ENCODE measurements at places on chromosomes 13 and 19.

DNA sequence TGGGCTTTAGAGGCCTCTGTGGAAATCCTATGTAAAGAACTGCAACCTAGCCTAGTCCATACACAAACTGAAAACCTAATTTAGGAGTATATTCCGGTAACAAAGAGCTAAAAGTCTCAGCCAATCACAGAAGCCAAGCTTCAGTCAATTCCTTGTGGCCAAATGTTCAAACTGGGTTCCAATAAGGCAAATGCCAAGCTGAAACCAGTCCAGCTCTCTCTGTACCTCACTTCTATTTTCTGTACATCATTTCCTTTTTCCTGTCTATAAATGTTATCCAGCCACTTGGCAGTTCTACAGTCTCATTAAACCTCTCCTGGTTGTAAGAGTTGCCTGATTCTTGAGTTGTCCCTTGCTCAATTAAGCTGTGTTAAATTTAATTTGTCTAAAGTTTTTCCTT is 31.7 kb upstream of the UBL3 start:
- DNase-seq: no peak

DNA sequence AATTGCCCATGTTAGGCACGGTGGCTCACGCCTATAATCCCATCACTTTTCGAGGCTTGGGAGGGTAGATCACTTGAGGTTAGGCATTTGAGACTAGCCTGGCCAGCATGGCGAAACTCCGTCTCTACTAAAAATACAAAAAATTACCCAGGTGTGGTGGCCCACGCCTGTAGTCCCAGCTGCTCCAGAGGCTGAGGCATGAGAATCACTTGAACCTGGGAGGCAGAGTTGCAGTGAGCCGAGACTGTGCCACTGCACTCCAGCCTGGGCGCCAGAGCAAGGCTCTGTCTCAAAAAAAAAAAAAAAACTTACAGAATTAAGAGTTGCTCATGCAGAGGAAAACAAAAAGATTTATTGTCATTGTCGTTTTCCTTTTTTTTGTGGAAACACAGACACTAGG is 3.4 kb upstream of the PSMC4 start:
- DNase-seq: no peak

DNA sequence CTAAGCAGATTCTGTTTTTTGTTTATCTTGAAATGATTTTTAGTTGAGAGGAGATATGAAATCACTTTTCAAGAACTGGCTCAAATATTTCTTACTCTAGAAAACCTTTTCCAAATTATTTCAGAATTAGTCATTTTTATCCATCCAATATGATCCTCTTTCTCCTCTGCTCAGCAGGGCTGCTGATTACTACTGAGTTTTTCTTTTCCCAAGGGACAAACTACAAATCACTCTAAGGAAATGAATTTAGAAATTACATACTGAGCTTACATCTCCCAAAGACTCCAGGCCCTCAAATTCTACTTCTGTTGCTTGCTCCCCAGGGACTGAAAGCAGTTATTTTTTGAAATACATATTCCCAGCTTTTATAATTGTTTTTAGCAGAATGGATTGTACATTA is 87.4 kb upstream of the UFM1 start:
- DNase-seq: no peak

DNA sequence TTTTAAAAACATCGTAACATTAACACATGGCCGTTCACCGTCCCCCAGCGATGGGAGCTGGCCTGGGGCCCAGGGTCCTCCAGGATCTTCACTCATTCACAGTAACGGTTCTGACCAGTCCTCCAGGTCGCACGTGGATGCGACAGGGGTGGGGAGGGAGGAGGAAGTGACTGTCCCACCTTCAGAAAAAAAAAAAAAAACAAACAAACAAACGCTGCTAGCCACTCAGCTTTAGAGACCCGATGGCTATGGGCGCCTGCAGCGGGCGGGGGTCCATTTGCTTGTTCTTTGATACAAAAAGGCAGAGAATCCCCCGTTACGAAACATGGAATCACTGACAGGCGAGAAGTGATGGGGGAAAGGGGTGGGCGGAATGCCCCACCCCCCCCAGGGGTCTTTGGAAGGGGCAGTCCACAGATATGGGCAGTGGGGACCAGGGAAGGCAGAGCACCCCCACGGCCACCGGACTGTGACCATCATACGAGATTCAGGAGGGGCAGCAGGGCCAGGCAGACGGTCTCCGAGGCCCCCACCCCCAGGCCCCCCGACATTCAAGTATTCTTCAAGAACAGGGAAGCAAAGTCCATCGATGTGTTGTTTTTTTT is 13.3 kb downstream of the MKNK2 start:
- no peak for DNase-seq

- peak; percentile 14 for DNase-seq
Measured at GRCh38 chr19:2475018-2475701, 767 bp upstream of the GADD45B start.

DNA sequence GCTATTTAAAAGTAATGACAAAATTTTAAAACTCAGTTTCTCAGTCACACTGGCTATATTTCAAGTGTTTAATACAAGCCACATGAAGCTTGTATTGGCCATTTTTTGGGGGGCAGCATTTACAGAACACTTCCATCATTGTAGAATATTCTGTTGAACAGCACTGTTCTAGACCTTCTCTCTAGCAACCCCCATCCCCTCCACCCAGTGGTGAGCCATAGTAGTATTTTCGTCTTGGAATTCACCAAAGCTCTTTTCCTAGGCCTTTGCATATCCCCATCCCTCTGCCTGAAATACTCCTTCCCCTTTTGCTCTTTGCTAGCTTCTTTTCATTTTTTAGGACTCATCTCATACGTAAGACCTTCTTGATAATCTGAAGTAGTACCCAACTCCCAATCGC is 99.5 kb downstream of the ZC3H13 start:
- DNase-seq: no peak

- DNase-seq: no peak
Measured at GRCh38 chr13:94435604-94436226, 43.8 kb downstream of the DCT start.

DNA sequence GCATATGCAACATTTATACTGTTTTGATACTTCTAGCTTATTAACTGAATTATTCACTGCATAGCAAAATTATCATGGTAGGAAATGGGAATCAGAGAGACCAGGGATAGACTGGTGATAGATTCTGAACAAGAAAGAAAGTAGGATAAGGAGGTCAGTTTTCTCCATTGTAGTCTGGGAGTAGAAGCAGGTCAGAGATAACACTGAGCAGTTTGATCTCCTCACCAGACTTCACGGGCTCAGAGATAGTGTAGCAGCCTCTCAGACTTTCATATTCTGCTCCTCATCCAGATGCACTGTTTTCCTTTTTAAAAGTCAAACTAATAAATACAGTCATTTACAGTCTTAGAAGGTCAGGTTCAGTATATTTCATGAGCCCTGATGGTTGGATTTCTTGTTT is 56.0 kb upstream of the MYO16 start:
- DNase-seq: no peak

DNA sequence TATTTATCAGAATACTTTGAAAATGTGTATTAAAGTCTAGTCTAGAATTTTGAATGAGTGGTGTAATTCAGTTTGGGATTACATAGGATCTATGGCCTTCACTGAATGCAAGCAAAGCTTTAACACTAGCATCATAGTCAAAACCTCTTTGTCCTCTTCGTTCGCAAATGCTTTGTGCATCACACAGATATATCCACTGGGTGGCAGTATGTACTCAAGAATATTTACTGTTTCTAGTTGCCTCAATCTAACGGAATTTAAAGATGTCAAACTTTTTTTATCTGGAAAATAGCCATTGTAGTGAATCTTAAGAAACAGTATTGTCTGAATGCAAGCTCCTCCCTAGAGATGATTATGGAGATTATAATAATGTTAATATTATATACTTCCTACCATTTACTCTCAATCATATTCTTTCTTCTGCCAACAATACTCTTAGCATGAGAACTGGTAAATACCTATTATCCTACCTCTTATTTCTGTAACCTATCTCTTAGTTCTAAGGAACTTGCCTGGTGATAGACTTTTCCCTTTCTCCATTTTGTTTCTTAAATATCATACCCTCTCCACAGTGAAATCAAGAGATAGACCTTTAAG is 25.8 kb downstream of the LACC1 start:
- DNase-seq: no peak

- no peak for DNase-seq
Measured at GRCh38 chr13:100347968-100348367, 240.6 kb downstream of the GGACT start.

GRCh38 chr19:18253716-18254115 is 20.5 kb downstream of the IQCN start:
- no peak for DNase-seq

DNA sequence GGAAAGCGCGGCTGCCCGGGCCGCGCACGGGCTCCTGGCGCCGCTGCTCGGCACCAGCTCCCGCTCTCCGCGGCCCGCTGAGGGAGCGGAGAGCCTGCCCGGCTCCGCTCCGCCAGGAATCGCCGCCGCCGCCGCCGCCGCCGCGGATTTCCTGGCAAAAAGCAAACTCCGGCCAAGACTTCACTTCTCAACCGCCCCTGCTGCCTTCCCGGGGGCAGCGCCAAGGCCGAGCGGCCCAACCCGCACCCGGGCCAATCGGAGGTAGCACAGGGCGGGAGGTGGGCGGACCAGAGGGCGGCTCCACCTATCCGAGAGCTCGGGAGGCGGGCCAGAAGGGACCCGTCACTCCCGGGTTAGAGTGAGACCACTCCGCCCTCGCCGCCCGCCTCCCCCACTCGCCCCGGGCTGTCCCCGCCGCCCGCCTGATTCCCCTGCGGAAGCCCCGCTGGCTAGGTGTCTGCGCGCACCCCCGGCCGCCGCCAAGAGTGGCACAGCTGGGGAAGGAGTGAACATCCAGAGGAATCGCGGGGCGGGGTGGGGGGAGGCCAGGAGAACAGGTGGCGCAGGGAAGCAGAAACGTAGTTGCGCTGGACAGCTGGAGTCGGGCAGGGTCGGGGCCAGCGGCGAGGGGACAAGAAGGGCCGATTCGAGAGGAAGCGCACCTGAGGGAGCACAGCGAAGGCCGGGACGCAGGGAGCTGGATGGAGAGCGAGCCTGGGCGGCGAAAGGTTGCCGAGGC is at the start of gene LNX2:
TSS of gene LNX2 (minus strand) at position 153 of the 739 bp plus-strand sequence. CDS start 38,826 bp downstream, outside the sequence.
- DNase-seq: peak; percentile 96

GRCh38 chr19:39934584-39935363 is at the start of gene FCGBP:
Gene FCGBP (minus strand): TSS chr19:39934634.
- no peak for DNase-seq

GRCh38 chr19:58091251-58091995 is 6.6 kb downstream of the ZSCAN18 start:
- DNase-seq: no peak

- DNase-seq: no peak
Measured at GRCh38 chr19:6450166-6450565, 9.4 kb downstream of the SLC25A23 start.

GRCh38 chr19:36081894-36082293 is 27.2 kb downstream of the WDR62 start:
- no peak for DNase-seq

DNA sequence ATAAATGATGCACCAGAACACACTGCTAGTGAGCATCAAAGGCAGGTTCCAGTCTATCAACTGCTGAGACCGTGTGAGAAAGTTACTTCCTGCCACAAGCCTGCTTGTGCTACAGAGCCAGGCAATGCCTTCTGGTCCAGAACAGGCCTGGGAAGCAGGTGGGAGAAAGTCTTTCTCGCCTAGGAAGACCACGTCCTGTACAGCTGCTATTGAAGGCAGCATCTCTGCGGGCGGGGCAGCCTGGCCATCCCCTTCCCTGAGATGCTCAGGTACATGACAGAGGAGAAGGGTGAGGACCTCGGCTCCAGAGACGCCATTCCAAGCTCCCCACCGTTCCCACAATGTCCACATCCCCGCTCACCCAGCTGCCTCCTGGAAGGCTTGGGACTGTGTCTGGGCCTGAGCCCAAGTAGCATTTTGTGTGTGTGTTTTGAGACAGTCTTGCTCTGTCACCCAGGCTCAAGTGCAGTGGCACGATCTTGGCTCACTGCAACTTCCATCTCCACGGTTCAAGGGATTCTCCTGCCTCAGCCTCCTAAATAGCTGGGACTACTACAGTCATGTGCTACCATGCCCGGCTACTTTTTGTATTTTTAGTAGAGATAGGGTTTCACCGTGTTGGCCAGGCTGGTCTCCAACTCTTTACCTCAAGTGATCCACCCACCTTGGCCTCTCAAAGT is 3.4 kb downstream of the RFX1 start:
- no peak for DNase-seq
